ENCODE measurements at places on chromosomes 13 and 19.
A peak's percentile ranks its signal among the peaks of the same experiment; 100 is the strongest.

DNA sequence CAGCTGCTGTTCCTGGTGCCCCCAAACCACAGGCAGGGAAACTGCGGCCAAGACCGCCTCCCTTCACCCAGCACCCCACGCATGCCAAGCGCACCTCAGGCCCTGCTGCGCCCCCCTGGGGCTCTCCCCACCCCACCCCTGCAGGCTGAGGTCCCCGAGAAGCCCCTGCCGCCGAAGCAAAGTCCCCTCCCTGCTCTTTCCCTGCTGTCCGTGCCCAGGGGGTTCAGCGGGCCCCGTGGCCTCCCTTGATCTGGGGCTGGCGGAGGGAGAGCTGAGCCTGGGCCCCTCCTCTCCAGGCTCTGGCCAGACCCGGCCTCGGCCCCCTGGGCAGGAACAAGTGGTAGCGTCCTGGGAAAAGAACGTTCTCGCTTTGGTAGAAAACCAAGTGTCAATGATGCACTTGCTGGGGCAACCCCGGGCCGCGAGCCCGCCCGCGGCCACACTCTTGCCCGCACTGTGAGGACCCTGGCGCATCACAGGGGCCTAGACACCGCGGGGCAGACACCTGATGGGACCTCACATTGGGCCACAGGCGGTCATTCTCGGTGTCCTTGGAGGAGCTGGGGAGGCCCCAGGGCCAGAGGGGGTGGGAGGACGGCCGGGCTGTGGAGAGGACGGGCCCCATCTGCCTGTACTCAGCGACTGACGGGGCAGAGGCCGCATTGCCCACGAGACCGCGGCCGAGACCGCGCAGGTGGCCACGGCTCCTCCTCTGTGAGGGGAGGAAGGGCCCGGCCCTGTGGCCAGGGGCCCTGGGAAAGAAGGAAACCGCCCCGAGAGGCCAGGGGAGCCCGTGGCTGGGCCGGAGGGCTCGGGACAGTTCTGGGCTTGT is 29.0 kb downstream of the GPX4 start:
- DNase-seq: peak; percentile 9

- DNase-seq: no peak
Observed at GRCh38 chr13:80399340-80400163, 58.6 kb upstream of the SPRY2 start.

- DNase-seq: no peak
Observed at GRCh38 chr13:22285867-22286266, 615.0 kb downstream of the FGF9 start.

DNA sequence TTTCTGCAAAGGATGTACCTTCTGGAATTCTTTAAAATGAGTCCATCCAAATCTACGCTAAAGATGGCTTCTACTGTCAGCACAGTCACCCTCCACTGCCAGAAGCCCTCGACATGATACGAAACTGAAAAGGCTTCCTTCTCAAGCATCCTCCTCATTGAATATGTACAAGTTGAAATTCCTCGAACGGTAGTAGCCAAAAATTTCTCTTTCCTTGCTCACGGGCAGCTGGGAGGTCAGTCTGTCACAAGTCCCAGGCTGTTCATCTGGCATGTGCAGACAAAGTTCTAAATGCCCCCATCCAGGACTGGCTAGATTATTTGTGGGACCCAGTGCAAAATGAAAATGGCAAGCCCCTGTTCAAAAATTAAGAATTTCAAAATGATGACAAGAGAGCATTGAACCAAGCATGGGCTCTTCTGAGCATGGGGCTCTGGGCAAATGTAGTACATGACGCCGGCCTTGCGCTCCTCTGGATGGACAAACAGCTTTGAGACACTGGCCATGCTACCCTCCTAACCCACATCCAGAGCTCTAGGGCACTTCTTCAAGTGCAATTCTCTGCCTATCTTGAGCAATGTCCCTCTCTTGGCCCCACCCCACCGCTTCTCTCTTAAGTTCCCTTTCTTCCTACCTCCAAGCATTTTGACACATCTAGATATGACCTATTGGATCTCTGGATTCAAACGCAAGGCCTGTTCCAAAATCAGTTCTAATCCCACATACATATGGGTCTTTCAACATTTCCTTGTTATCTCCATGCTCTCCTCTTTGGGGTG is 78.9 kb upstream of the FLT1 start:
- no peak for DNase-seq

- DNase-seq: no peak
Observed at GRCh38 chr13:98910501-98910951, 67.3 kb downstream of the DOCK9 start.

DNA sequence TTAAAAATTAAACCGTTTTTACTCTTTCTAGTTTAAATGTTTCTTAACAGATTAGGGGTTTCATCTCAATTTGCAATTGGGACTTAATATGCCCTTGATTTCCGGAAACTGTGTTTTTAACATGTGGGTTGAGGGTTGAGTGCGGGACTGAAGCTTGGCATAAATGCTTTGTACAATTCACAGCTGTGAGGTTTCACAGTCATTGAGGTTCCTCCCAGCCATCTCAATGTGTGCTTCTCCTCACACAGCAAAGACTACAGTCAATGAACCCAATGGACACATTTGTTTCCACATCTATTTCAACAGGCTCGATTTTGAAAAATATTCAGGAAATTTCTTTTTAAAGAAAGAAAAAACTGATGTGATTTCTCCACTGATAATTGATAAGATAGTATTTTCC is 328.6 kb downstream of the TBC1D4 start:
- no peak for DNase-seq

- DNase-seq: no peak
Observed at GRCh38 chr19:49271080-49271753, 53.8 kb downstream of the SLC6A16 start.

GRCh38 chr13:50468849-50469669 is 374.4 kb downstream of the DLEU7 start:
- DNase-seq: no peak

- no peak for DNase-seq
Observed at GRCh38 chr19:590396-590745, 690 bp downstream of the HCN2 start.

- DNase-seq: no peak
Observed at GRCh38 chr19:41297628-41298347, 12.2 kb upstream of the CCDC97 start.

DNA sequence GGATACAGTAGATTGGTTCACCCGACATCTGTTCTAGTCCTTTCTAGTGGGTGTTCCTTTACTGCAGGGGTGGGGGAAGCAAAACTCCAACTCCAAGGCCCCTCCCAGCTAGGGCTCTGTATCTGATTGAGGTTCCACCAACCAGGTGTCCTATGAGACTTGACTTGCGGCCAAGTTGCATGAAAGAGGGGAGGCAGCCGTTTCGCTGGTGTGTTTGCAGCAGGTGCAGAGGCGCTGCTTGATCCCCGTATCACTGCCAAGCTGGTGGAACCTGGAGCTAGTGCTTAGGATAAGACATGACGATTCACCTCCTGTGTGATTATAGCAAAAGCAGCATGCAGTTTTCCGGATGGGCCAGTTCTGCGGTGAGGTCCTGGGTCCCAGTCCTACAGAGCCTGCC is 338.2 kb downstream of the UQCRFS1 start:
- no peak for DNase-seq

- DNase-seq: no peak
Observed at GRCh38 chr13:98280176-98280510, 103.1 kb upstream of the RNF113B start.

DNA sequence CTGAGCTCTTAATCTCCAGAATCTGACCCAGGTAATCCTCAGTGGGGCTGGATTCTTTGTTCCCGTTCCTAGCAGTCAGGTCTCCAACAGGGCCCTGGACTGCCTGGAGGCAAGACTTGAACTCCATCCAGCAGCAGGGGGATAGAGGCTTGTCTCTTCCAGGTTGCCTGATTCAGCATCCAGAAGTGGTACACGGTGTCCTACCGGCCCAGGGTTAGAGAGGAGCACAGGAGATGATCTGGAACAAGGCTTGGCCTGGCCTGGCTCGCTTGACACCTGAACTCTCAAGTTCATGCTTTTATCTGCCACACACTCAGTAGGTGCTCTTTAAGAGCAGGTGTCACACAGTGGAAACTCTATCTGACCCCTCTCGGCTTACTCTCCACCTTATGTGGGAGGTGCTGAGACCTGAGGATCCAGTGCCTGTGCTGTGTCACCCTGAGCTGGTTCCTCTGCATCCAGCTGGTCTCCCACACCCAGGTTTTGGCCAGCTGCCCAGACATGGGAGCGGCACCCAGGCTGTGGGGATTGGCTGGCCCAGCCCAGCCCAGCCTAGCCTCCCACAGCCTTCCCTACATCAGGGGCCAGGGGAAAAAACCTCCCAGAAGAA is at the start of gene CYP4F3:
Gene CYP4F3, plus strand, starts transcription at position 604 of the 610 bp plus-strand sequence. CDS start 519 bp downstream, outside the sequence.
- no peak for DNase-seq

DNA sequence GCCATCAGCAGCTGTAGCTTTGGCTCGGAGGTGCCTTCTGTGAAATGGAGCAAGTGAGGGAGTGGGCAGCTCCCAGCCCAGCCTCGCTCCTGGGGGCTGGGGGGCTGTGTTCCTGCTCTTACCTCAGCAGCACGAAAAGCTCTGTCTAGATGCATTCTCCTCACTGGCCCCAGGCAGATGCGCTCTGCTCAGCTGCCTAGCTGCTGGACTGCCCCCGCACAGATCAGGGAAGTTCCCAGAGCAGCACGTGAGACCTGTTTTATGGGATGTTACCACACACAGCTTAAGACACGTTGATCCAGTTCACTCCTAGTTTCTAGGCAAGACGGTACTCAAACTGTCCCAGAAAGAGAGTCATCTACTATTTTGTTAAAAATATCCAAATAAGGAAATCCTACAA is 13.6 kb downstream of the LCP1 start:
- peak; percentile 31 for DNase-seq

GRCh38 chr19:45419396-45419795 is 4.3 kb downstream of the ERCC1 start:
- no peak for DNase-seq

DNA sequence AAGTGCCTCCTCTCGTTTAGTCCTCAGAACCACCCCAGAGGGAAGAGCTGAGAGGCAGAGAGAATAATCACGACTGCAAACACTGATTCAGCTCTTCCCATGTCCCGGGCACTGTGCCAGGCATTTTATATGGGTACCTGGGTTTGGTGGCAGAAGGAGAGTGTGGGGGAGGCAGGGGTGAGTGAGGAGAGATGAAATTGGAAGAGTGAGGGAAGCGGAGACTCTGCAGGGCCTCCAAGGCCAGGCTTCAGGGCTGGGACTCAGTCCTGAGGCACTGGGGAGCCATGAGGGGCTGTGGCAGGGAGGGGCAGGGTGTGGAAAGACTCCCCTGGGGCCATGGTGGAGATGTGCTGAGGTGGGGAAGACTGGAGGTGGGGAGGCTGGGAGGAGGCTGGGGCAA is 8.7 kb downstream of the SYNGR4 start:
- no peak for DNase-seq

DNA sequence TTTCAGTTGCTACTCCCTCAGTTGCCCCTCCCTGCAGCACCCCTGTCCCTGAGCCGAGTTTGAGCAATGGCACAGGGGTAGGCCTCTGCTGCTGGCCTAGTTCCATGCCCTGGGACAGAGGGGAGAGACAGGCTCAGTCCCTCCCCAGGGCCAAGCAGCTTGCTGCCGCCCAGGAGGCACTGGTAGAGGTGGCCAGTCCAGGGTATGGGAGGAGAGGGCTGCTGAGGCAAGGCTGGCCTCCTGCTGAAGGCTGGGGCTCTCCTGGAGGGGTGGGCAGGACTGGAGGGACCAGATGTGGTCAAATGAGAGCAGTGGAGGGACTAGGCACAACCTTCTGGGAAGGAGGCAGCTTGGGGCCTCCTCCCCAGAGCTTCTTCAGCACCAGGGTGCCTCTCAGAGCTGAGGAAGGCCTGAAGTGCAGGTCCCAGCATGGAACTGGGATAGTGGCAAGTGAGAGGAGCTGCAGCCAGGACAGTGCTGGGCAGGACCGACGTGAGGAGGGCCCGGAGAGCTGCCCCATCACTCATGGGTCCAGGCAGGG is 29.8 kb upstream of the VSTM2B start:
- DNase-seq: no peak

GRCh38 chr19:54335164-54335563 is 3.8 kb downstream of the LILRA4 start:
- DNase-seq: no peak

DNA sequence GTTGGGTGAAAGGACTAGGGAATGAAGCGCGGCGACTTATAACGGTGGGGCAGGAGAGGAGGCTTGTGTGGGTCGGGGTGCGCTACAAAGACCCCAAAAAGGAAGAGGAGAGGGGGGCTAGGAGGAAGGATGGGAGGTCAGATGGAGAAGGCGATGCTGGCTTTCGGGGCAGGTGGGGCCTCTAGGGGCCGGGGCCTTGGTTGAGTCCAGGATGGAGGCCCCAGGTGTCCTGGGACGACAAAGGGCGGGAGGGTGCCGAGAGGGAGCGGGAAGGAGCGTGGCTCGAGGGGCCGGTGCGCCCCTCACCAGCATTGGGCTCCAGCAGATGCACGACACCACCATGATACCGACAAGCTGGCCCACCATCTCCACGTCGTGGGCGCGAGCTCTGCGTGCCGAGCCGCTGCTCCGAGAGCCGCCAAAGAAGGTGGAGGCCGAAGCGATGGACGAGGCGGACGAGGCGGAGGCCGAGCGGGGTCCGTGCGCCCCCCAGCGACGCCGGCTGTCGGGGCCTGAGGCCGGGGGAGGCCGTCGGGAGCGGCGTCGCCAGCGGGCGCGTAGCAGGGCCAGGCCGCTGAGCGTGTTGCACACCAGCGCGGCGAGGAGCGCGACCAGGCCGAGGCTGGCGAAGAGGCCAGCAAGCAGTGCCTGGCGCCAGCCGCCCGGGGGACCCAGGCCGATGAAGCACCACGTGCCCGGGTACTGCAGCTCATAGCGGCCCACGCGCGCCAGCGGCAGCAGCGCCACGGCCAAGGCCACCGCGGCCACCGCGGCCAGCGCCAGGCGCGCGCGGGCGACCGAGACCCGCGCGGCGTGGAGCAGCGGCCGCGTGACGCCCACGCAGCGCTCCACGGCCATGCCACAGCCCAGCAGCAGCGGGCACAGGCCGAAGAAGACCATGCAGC is 1.8 kb downstream of the PTGER1 start:
- no peak for DNase-seq

Measured in stimulated activated CD4-positive, alpha-beta T cell treated with anti-CD3 and anti-CD28 coated beads, Interleukin-15, amount 100 ng/mL, for 1 hour (primary cell).